HT1080 (cell line): ENCODE measurements at places on chromosomes 4 and X.
A peak's percentile ranks its signal among the peaks of the same experiment; 100 is the strongest.

- no peak for DNase-seq
Measured at GRCh38 chrX:155026420-155026726, 271 bp upstream of the FUNDC2 start.

GRCh38 chr4:148632476-148632875 is 190.3 kb upstream of the NR3C2 start:
- peak; percentile 26 for DNase-seq

DNA sequence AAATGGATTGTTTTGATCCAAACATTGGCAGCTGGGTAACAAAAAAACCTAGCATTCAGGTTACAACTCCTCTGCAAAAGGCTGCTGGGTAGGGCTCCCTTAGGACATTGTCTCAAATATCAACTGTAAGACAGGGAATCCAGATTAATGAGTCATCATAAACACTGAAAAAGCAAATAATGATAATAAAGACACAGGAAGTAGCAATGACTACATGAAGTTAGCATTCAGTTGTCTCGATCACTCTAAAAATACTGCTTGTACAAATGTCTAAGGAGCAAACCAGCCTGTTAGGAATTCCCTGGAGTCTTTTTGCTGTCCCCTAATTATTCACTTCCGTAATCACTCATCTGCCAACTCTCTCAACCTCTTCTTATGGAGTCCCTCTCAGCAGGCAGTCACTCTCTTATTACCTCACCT is 259.2 kb downstream of the GPC3 start:
- peak; percentile 82 for DNase-seq

- no peak for DNase-seq
Measured at GRCh38 chrX:71301195-71301924, at the start of gene ITGB1BP2. TSS of gene ITGB1BP2 (plus strand) at chrX:71301750. CDS start at chrX:71301807, 57 bp downstream.

GRCh38 chrX:52363247-52363883 is 5.5 kb upstream of the XAGE2 start:
- no peak for DNase-seq

DNA sequence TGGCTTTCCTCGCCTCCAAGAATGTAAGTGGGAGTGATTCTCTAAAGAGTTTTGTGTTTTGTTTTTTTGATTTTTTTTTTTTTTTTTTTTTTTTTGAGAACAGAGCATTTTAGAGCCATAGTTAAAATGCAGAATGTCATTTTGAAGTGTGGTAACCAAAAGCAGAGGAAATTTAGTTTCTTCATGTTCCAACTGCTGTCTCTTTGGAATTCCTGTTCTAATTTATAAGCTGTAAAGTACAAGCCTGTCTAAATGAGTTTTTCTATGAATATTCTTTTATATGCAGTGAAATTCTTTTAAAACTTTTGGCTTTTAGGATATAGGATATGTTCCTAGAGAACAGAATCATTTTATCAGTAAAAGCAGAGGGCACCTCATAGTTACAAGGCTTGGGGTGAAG is 74.2 kb downstream of the KIT start:
- no peak for DNase-seq
